ENCODE measurements at places on chromosomes 1 and 21. TPM values are rescaled to one million over a fixed set of nuclear protein-coding genes. Genes with fewer than 3 reads are reported as not detected.

DNA sequence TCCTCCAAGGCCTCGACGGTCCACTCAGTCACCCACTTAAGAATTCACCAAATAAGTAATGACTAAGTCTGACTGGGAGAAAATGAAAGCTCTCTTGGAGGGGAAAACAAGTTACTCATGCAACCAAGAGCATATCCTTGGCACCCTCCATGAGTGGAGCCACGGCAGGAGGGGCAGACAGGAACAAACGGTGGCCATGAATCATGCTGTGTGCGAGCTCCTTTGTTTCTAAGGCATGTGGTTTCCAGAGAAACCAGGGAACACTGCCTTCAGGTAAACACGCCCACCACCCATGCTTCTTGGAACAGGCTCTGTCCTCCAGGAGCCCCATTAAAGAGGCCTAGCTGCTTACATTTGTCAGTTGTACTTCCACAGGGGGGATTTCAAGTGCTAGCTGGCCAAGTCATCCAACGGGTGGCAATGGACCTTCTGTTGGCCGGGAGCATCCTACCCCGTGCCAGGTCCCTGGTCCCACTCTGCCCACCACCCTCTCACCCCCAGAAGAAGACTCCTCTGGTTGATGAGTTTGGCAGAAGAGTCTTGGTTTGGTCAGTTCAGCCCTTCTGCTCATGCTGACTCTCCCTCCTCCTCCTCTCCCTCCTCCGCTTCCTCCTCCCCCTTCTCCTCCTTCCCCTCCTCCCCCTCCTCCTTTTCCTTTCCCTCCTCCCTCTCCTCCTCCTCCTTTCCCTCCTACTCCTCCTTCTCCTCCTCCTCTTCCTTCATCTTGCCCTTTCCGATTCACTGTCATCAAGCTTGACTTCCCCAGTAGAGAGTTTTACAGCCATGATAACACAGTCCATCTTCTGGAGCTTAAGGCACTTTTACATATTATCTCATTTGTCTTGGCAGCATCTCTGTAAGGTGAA is 107.6 kb downstream of the CCDC185 start:
- DNase-seq: no peak

GRCh38 chr1:67897270-67897949 is 64.1 kb upstream of the GNG12 start:
- DNase-seq: no peak

DNA sequence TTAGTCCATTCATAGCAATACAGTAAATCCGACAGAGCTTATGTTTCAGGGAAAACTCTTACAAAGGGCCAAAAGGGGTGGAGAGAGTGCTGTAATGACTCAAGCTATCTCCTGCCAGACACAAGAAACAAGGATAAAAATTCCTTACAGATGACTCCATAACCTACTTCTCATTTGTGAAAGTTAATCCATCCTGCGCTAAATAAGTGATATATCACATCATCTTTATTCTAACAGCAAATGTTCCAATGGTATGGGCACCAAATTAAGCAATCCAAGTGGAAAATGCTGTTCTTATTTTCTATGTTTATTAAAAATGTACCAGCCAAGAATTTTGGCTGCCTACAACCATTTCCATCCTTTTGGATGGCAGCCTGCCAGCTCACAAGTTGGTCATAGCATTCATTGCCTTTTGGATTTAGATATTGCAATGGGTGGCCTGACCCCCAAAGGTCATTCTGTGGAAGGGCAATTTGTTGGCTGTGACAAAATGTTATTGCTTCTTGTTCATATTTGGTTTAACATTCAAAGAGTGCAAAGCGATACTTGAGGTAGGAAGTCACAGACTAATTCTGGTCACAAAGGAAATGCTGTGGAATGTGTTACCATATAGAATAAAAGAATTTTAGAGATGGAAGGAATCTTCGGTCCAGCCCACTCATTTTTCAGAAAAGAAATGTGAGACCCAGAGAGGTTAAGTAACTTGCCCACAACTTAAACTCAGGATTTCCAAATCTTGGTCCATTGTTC is 2.8 kb upstream of the ENAH start:
- DNase-seq: peak; percentile 68

DNA sequence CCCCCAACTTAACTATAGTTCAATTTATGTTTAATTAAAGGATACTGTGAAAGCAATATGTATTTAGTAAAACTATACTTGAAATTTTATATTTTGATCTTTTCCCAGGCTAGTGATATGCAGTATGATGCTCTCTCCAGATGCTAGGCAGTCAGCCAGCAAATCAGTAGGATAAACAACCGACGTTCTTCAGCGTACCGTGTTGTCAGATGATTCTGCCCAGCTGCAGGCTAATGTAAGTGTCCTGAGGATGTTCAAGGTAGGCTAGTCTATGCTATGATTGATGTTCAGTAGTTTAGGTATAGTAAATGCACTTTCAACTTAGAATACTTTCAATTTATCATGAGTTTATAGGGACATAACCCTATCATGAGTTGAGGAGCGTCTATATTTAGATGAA is 762.6 kb downstream of the MRPL39 start:
- no peak for DNase-seq

PGBD5 gene
- total RNA-seq: 24.8 TPM

- no peak for DNase-seq
Measured at GRCh38 chr1:211895126-211895759, 64.7 kb upstream of the LPGAT1 start.
